ENCODE measurements at places on chromosomes 11 and 22.

DNA sequence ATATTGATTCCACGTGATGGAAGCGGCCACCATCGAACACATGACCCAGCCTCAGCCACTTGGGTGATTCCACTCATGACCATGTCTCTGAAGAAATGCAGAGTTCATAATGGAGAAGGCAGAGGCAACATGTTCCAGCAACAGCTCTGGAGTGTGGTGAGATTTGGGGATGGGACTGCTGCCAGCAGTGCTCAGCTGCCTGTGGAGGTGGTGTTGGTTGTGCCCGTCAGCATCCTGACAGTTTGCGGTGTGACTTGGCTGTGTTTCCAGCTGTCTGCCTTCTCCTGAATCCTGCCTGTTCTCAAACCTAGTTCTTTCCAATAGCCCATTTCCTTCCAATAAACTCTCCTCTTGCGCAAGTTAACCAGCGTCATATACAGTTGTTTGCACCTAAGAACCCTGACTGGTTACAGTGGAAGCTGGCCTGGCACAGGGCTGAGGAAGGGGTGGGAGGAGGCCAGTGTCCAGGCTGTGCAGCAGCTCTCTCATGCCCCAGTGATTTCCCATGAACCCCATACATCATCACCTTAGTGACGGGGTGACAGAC lies 22.0 kb upstream of the OR8B8 start:
- no peak for DNase-seq

GRCh38 chr22:21606775-21607174 lies 23.0 kb downstream of the YDJC start:
- DNase-seq = no peak

GRCh38 chr11:123255909-123256308 lies 60.9 kb upstream of the CLMP start:
- no peak for DNase-seq

GRCh38 chr11:94804874-94805273 lies 36.7 kb downstream of the AMOTL1 start:
- DNase-seq = no peak

DNA sequence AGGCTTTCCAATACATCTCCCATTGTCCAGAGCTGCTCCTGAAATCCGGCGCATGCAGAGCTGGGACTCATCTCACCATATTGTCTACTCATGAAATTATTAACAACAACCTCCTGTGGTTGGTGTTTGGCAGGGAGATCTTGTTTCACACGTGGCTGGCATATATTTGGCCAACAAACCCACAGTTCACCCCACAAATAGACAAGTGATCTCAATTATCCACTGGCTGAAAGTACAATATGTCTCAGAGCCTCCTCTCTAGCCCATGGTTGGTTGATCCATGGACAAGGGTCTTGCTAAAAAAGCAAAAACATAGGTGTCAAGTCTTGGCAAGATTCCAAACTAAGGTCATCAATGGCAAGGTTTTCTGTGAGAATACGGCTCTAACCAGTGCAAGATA lies 386.9 kb downstream of the ETS1 start:
- DNase-seq = no peak

GRCh38 chr11:44927174-44927661 lies 23.5 kb downstream of the TP53I11 start:
- DNase-seq = peak; percentile 69

DNA sequence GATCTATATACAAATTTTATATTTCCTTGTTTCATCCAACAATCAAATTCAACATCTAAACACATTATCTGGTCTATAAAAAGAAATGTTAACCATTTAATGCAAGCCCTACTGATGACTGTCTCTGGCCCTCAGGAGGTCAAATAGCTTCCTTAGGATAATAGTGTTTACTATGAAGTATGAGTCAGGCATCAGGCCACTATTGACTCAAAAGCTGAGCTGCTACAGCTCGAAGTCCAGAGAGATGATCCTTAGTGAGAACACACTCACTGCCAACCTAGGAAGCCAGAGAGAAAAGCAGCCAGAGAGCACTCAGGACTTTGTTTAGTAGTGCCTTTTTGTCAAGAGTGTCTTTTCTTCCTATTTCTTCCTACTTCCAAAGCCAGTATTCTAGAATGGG lies 171.8 kb downstream of the SOX6 start:
- DNase-seq = peak; percentile 76

DNA sequence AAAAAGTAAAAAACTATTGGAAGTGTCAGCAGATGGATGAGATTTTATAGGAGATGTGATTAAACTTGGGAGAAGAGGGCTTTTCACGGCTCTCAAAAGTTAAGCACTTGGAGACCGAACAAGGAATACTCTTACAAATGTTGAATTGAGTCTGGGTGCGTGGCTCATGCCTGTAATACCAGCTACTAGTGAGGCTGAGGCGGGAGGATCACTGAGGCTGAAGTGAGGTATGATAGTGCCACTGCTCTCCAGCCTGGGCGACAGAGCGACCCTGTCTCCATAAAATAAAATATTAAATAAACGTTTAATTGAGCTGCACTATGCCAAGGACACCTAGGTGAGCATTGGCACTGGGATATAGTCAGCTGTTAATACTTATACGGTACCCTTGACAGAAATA lies 1.9 kb downstream of the CEP57 start:
- DNase-seq = no peak

DNA sequence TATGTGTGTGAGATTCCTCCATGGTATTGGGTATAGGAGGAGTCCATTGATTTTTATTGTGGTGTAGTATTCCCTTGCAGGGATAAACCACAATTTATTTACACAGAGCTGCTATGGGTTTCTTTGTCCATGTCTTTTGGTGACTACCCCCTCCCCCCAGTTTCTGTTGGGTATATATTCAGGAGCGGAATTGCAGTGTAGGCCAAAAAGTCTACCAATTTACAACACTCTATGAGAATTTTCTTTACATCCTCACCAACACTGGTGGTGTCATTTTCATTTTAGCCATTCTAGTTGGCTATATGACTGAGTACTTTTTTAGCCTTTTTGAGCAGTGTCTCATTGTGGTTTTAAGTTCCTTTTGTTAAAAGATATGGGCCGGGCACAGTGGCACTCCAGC lies 55.2 kb upstream of the ATXN10 start:
- DNase-seq = no peak

DNA sequence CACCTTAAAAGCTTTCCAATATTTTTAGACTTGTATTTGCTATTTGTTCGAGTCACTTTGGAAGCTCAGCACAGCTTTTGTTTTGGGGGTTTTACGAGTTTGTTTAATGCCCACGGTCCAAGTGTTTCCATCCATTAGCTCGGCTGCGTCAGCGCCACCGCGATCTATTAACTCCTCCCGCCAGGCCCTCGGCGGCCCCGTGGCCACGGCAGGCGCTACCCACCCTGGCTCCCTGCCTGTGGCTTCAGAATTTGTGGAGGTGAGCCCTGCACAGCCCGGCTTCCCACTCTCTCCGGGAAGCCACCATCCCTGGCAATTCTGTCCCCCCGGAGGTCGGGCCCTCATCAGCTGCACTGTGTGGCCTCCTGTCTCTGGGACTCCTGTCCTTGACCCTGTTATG lies 648.5 kb downstream of the BRD1 start:
- DNase-seq = no peak

GRCh38 chr11:8739309-8739793 lies 56.8 kb downstream of the RPL27A start:
- no peak for DNase-seq

DNA sequence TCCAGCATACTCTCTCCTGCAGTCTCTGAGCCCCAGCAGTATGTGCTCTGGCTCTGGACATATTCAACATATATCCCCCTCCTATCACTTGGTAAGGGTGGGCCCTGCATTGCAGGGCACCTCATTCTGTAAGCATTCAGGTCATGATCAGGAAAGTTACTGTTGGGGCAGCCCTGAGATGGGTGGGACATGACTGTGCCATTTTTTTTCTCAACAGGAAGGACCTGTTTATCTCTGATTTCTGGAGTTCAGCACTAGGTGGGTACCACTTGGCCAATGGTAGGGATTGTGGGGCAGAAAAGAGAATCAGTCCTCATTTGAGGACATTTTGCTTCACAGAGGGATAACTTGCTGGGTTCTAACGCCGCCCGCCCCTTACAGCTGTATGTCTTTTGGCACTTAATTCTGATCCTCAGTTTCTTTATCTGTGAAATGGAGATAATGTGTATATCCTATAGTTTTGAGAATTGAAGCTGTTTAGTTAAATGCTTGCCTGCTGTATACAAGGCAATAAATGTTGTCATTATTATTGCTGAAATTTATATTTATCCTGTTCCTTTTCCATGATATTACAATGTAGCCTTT lies 2.2 kb downstream of the SRRD start:
- DNase-seq = no peak

- no peak for DNase-seq
Measured at GRCh38 chr11:133230431-133230830, 301.9 kb downstream of the OPCML start.

- DNase-seq = no peak
Measured at GRCh38 chr11:16727806-16728205, 10.6 kb upstream of the C11orf58 start.

DNA sequence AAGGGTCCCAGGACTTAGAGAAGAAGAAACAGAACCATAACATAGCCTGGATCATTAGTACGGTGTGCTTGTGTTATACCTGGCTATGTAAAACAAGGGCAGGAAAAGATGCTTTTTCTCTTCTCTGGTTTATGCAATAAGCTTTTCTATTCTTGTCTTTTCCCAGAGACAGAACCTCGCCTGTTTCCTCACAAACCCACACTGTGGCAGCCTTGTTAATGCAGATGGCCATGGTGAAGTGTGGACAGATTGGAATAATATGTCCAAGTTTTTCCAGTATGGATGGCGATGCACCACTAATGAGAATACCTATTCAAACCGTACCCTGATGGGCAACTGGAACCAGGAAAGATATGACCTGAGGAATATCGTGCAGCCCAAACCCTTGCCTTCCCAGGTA lies 2.9 kb downstream of the CFAP68 start:
- DNase-seq = no peak

DNA sequence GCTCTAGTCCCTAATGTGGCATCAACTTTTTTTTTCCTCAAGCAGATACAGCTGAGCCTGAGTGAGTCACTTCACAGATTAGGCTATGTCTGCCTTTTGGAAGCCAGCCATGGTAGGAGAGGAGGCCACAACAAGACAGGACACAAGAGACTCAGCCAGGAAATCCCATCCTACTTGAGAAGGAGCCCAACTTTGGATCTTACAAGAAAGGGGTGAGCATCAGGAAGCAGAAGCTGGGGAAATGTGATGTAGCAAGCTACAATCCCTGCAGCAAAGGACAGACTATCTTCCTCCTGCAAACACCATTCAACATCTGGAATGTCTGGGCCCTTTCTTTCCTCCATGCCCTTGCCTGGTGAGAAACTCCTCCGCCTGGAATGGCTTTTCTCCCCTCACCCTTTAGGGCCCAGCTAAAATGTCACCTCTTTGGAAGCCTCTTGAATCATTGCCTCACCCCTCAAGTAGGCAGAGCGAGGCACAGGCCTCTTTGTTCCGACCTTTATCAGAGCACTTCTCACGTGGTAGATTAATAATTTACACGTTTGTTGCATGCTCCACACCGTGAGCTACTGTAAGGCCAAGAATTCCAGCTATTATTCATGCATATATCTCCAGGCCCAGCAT lies 156.4 kb upstream of the PITPNB start:
- DNase-seq = no peak

DNA sequence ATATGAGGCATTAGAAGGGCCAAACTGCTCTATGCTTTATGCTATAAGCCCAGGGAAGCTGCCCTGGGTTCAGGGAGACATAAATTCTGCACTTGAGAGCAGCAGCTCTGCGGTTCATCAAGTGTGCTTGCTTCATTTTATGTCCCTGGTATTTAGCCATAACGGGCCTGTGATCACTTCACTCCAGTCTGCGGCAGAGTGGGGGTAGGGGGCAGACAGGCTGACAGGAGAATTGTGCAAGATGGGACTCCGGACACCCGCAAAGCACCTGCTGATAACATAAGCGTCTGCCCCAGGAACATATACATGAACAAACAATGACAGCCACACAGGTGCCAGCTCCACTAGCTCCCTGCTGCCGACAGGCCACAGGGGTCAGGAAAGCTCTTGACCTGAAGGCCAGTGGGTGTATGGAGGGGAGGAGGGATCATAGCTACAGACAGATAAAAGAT lies 56.1 kb downstream of the SMCO4 start:
- DNase-seq = peak; percentile 93

- no peak for DNase-seq
Measured at GRCh38 chr22:24055283-24055682, 44.2 kb downstream of the CABIN1 start.

- DNase-seq = no peak
Measured at GRCh38 chr11:17875891-17876290, 137.0 kb downstream of the SERGEF start.

DNA sequence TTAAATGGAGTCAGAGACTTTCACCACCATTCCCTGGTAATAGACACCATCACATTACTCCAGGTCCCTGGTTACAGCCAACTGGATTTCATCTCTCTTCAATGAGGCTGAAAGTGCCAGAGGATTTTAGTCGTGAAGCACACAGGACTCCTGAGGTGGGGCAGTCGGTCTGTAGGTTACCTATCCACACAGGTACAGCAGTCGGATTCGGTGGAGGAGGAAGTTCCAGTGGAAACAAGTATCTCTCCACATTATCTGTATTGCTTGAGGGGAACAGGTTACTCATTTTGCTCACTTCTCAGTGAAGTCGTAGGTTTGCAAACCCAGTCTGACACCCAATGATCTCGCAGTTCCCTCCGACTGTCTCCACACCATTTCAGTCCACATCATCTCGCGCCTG lies 82.3 kb upstream of the TMEM45B start:
- no peak for DNase-seq

DNA sequence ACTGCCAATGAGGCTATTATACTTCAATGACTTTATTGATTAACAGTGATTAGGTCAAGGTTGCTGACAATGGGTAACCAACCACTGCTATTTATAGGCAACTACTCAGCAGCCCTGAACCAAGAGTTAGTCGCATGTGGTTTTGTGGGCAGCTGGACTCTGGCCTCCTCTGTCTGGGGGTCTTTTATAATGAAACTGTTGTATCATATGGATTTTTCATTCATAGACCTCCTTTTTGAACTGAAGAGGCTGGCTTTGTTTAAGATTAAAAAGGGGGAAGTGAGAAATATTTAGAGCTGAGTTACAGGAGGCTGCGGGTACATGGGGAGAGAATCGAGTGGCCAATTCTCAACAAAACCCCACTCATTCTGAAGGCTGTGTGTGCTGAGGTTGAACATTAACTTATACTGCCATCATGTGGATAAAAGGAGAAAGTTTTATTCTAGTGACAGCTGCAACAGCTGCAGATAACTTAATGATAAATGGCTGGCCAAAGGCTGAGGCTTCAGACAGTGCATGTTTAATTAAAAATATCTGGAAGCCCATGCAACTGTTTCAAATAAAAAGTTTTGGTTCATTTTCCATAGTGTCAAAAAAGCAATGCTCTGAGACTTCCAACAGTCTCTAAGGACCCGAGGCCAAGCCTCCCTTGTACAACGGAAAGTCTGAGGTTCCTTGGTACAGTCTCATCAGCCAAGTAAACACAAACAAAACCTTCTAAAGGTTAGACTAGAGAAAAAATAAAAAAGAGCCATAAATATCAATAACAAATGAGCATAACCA lies 682.6 kb downstream of the KCNA4 start:
- no peak for DNase-seq

- no peak for DNase-seq
Measured at GRCh38 chr11:119538753-119539152, 115.8 kb upstream of the THY1 start.

- DNase-seq = no peak
Measured at GRCh38 chr22:41366323-41367029, 15.3 kb upstream of the TEF start.

All from left lobe of liver (tissue), 2 donors.